ENCODE measurements at places on chromosomes 4 and X. TPM values are rescaled to one million over a fixed set of nuclear protein-coding genes. Genes with fewer than 3 reads are reported as not detected.
A peak's percentile ranks its signal among the peaks of the same experiment; 100 is the strongest.

CPE gene
- 0.11 TPM for polyA plus RNA-seq

- H3K4me3 ChIP-seq: no peak overlapping the region
- H3K27me3 ChIP-seq: no peaks in the 10 kb centered on the region
- no peaks in the 10 kb centered on the region for H3K4me1 ChIP-seq
- no peaks in the 10 kb centered on the region for H3K36me3 ChIP-seq
- DNase-seq: no peak
These were observed 46.5 kb upstream of the FAT4 start for GRCh38 chr4:125268068-125268755.

DNA sequence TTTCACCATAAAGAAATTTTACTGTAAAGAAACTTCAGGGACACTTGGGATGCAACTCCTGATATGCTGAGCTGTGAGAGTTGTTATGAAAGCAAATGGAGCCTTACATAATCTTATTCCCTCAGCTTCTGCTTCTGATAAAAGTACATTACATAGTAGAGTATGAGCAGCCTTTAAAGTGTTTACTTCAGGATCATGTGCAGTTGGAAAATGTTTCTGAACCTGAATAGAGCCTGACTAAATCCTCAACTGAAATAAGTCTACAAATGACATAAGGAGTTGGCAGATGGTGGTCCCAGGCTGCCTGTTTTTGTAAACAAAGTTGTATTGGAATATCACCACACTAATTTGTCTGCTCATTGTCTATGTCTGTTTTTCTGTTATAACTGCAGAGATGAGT, 19.3 kb downstream of the RASSF6 start:
- no peaks in the 10 kb centered on the region for H3K27me3 ChIP-seq
- no peak for DNase-seq
- H3K4me1 ChIP-seq: peaks cover 3% of the 10 kb centered on the region
- H3K27ac ChIP-seq: no peak overlapping the region
- H3K4me3 ChIP-seq: no peak overlapping the region

GRCh38 chrX:74133156-74133796, 170.7 kb upstream of the ZCCHC13 start:
- DNase-seq: peak; percentile 19
- H3K36me3 ChIP-seq: no peaks in the 10 kb centered on the region
- H3K27me3 ChIP-seq: no peaks in the 10 kb centered on the region
- H3K27ac ChIP-seq: no peak overlapping the region
- no peaks in the 10 kb centered on the region for H3K4me1 ChIP-seq

NAT8L gene
- polyA plus RNA-seq: not detected

ZBTB33 gene
- polyA plus RNA-seq: 21.3 TPM

GRCh38 chr4:148649652-148650331, 207.6 kb upstream of the NR3C2 start:
- no peak overlapping the region for H3K27ac ChIP-seq
- DNase-seq: no peak
- H3K27me3 ChIP-seq: no peaks in the 10 kb centered on the region
- no peaks in the 10 kb centered on the region for H3K36me3 ChIP-seq
- H3K4me1 ChIP-seq: no peaks in the 10 kb centered on the region
- H3K4me3 ChIP-seq: no peak overlapping the region

NLRP2B gene
- polyA plus RNA-seq: not detected

- H3K4me3 ChIP-seq: no peak overlapping the region
- H3K27ac ChIP-seq: peak overlapping the region; percentile 73
- no peak for DNase-seq
- H3K4me1 ChIP-seq: peaks cover 20% of the 10 kb centered on the region
These were observed 41.9 kb downstream of the TNIP2 start for GRCh38 chr4:2714061-2714770.

CSAG3 gene
- polyA plus RNA-seq: not detected

DNA sequence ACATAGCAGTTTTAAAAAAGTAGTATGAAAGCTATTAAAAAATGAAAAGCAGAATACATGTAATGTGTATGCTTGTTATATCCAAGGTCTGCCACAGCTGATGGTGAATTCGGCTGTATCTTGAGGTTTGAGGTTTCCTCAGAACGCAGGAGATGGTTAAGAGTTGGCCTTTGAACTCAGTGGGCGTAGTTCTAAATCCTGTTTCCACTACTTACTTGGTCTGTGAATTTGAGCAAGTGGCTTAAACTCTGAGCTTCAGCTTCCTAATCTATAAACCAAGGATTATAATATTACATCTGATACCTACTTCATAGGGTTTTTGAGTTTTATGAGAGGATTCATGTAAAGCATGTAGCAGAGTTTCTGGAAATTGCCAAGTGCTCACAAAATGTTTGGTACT, 125.2 kb downstream of the STIM2 start:
- no peak overlapping the region for H3K27ac ChIP-seq
- no peak overlapping the region for H3K4me3 ChIP-seq
- H3K27me3 ChIP-seq: no peaks in the 10 kb centered on the region
- no peaks in the 10 kb centered on the region for H3K36me3 ChIP-seq
- peak; percentile 44 for DNase-seq
- H3K4me1 ChIP-seq: peaks cover 14% of the 10 kb centered on the region

DNA sequence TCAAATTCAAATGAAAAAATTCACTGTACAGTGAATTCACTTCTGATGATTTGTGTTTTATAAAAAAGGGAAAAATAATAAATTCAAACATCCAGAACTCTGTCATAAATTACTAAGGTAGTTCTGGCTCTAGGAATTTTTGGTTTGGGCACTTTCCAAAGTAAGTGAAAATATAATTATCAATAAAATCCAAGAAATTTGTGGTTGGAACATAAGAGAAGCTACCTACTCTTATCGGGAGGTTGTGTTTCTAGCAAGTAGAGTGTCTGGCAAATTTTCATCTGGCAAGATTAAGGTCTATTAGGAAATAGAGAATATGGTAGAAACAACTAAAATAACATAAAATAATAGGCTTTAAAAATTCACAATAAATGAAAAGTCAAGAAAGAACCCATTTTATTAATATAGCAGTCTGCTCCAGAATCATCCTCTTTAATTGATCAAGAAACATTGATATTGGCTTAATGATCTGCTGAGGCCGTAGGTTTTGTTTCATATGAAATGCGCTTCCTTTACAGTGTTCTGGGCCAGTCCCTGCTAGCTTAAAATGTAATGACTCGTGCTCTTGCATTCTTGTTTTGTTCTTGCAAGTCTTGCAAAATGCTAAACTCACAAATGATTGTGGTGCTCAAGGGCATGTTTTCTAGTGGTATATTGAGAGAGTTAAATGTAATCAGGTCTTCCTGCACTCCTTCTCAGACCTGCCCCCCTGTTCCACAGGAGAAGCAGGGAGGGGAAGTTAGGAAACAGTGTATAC, 331.4 kb downstream of the RAPGEF2 start:
- no peaks in the 10 kb centered on the region for H3K27me3 ChIP-seq
- no peak for DNase-seq

DNA sequence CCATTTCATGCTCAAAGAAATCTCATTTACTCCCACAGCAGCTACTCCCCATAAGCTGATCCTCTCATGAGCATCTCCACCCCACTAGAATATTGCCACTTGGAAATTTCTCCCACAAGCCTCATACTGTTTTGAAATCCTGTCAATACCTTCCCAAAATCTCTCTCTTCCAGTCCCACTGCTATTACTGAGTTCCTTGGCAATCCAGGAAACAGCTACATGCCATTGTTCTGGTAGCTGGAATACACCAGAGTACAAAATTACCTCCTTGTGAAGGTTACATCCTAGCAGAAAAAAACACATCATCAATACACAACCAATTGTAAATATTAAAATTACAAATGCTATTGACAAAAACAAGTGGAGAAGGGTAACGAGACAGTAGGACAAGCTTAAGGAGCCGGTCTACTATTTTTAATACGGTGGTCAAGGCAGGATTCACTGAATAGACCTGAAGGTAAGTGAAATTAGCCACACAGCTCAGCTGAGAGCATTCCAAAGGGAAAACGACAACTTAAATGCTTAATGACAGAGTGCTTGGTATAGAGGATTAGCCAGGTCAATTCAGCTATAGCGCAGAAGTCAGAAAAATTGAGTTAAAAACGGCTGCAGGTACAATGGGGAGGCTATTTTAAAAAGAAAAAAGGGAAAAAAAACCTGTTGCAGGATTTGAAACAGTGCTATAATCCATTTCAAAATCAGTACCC, 6.4 kb downstream of the RPL9 start:
- H3K27me3 ChIP-seq: no peaks in the 10 kb centered on the region
- H3K4me1 ChIP-seq: peaks cover 3% of the 10 kb centered on the region
- no peak overlapping the region for H3K4me3 ChIP-seq
- no peak for DNase-seq
- no peak overlapping the region for H3K27ac ChIP-seq
